ENCODE measurements at places on chromosomes 13 and 19.

- no peak for DNase-seq
Observed at GRCh38 chr13:105207572-105208293, 1327.7 kb downstream of the EFNB2 start.

DNA sequence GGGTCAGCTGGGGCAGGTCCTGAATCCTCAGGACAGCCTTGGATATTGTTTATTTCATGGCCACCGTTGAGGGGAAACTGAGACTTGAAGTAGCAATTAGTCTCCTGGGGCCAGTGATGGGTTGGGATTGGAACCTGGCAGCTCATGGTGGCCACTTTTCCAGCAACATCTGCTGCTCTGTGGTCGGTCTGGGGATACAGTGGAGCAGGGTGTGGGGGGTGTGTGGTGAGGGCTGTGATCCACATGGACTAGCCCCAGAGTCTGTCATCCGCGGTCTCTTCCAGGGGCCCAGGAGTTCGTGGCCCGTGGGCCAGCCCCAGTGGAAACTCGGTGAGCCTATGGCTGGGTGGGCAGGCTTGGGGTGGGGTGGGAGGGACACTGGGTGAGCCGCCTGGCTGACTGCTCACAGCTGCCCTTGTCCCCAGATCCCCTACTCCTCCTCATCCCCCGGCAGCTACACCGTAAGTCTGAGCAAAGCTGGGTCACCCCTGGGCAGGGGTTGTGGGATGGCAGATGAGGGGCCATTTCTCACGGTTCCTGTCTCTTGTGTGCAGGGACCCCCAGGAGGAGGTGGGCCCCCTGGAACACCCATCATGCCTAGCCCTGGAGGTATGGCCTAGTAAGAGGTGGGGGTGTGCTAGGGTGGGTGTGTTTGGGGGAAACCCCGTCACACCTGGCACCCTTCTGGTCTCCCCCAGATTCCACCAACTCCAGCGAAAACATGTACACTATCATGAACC lies 5.5 kb downstream of the ISYNA1 start:
- DNase-seq, result no peak

- no peak for DNase-seq
Observed at GRCh38 chr13:76707360-76707759, 178.8 kb downstream of the KCTD12 start.

GRCh38 chr19:5593343-5594255 lies 25.8 kb upstream of the TINCR start:
- DNase-seq, result no peak

DNA sequence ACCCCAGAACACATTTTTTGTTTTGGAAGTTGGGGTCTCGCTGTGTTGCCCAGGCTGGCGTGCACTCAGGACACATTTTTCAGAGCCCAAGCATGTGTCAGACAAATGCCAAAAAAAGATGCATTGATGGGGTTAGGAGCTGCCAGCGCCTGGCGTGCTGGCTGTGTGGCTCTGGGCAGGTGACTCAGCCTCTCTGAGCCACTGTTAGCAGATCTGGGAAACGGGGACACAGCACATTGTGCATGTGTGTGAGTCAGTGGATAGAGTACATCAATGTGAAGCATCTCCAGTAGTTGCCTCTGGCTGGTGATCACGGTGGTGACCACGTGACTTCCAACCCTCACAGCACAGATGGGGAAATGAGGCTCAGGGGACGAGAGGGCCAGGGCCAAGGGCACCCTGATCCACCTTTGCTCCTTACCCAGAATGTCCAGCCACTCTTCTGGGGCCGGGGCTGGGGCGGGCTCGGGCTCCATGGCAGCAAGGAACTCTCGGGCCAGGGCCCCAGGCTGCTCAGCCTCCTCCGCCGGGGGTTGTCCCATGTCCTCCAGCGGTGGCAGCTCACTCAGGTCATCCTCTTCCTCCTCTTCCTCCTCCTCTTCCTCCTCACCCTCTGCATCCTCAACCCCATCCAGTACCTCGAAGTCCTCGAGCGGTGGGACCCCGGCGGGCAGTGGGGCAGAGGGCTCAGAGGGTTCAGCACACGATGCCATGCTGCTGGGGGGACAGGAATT lies 1.9 kb downstream of the FKBP8 start:
- no peak for DNase-seq

GRCh38 chr13:45575830-45576180 lies 39.7 kb downstream of the ERICH6B start:
- DNase-seq, result no peak

GRCh38 chr13:102915393-102915930 lies 69.6 kb downstream of the ERCC5 start:
- no peak for DNase-seq

GRCh38 chr13:74134777-74135325 lies 647 bp upstream of the KLF12 start:
- DNase-seq, result peak; percentile 55

GRCh38 chr19:7637374-7638256 lies 705 bp downstream of the STXBP2 start:
- no peak for DNase-seq

DNA sequence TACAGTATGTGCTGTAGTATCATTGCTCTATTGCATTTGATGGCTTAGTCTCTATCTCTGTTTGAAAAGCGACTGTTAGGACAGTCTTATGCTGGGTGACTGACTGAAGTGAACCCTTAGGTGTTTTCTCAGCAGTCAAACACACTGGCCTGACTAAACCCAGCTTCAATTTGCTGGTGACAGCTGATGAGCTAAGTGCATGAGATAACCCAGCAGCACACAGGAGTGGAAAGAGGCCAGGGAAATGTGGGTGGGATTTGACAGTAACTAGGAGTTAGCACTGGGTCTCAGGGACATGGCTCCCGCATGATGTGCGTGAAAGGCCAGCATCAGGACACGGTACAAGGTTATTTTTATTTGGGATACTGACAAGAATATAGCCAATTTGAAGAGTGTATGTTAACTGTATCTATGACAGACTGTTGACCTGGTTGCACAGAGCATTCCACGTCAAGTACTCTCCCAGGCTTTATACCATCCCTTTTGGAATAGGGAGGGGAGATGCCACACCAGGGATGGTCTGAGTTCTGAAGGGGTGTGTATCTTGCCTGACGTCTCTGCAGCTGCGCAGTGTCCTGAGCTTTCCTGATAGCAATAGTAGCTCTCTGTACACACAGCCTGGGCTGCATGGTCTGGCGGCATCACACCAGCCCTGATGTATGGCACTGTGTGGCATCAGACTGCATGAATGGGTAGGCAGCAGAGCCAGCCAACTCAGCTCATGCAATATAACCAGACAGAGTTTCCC lies 144.8 kb downstream of the FLT1 start:
- no peak for DNase-seq

DNA sequence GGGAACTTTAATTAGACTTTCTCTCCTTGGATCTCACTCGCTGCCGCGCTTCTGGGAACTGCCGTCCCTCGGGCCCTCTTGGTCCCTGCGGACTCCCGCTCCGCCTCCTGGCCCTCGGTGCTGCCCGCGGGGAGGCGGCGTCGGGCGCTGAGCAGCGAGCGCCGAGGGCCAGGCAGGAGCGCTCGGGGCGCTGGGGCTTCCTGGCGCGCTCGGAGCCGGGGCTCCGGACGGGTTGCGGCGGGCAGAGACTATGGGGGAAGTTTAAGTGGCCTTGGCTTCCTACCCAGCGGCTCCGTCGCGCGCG lies 704 bp downstream of the CHST8 start:
- peak; percentile 39 for DNase-seq

DNA sequence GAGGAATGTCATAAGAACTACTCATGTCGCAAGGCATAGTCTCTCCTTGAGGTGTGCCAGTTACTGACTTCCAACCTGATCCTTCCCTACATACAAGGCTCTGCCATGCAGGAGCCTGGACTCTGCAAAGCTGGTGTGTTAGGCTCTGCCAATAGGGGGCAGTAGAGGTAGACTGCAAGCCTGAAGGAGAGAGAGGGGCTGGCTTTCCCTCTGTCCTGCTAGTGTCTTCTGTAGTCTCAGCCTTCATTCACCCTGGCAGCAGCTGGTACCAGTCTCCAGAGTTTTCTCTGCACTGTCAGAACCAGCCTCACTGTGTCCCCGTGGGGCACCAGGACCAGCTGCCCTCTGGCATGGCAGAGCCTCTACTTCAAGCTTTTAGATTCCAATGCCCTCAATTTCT lies 14.5 kb downstream of the SHISA2 start:
- DNase-seq, result no peak

GRCh38 chr19:41376241-41376997 lies at the start of gene TMEM91:
TSS of gene TMEM91 (plus strand) at chr19:41376533. CDS start at chr19:41378310, 1,777 bp downstream.
- DNase-seq, result no peak

DNA sequence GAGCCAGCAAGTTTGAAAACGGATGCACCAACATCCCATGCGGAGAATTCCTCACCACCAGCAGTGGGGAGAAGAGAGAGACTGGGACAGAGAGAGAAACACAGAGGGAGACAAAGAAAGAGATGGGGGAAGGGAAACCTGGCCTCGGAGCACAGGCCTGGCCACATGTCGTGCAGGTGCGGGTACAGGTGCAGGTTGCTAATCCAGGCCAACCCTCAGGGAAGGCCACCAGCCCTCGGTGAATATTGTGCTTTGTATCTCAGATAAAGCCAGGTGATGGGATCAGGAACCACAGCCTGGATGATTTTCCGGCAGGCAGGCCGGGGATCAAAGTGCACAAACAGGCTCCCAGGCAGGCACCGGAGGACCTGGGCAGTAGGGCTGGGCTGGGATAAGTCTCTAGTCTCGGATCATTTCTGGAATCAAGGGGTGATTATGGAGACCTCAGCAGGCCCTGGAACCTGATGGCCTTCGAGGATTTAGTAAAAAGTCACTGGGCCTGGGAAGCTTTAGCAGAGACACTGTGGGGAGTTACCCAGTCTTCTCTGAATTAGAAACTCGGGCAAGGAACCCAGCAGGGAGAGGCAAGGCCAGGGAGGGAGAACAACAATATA lies 3.7 kb downstream of the GAS6 start:
- DNase-seq, result no peak

DNA sequence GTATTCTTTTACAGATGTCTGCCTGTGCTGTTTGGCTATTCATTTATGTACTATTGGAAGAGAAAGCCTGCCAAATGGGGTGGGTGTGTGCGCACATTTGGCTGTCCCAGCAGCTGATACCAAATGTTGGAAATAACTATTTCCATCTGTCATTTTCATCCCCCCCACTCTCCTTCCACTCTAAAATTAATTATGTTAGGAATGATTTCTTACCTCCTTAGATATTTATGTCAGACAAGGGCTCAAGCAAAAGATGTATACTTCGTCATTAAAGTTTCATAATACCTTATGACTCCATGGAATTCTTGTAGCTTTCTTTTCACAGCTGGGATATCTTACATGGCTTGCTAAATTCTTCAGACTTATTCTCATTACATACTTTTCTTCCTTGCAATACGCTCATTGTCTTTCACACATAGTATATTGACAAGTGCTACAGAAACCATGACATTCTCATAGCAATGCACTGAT lies 18.6 kb downstream of the ITM2B start:
- no peak for DNase-seq

- DNase-seq, result no peak
Observed at GRCh38 chr19:2538096-2538757, 62.3 kb downstream of the GADD45B start.

- DNase-seq, result no peak
Observed at GRCh38 chr19:18645035-18645511, 8.2 kb downstream of the KLHL26 start.

- peak; percentile 93 for DNase-seq
Observed at GRCh38 chr19:50330365-50331078, 1.3 kb upstream of the KCNC3 start.

GRCh38 chr19:21269813-21270212 lies 59.4 kb downstream of the ZNF708 start:
- DNase-seq, result no peak

GRCh38 chr19:7507884-7508283 lies 8.0 kb upstream of the ZNF358 start:
- no peak for DNase-seq

- peak; percentile 36 for DNase-seq
Observed at GRCh38 chr13:80873589-80873988, 532.7 kb upstream of the SPRY2 start.

DNA sequence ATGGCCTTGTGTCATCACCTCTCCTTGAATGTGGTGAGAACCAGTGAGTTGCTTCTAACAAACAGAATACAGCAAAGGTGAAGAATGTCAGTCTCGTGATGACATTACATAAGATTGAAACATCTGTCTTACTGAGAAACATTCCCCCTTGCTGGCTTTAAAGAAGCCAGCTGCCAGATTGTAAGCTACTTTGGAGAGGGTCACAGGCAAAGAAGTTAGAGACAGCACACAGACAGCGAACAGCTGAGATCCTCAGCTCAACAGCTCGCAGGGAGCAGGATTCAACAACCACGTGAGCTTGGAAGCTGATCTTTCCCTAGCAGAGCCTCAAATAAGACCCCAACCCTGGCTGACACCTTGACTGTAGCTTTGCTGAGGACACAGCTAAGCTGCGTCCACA lies 367.9 kb downstream of the LIG4 start:
- no peak for DNase-seq

DNA sequence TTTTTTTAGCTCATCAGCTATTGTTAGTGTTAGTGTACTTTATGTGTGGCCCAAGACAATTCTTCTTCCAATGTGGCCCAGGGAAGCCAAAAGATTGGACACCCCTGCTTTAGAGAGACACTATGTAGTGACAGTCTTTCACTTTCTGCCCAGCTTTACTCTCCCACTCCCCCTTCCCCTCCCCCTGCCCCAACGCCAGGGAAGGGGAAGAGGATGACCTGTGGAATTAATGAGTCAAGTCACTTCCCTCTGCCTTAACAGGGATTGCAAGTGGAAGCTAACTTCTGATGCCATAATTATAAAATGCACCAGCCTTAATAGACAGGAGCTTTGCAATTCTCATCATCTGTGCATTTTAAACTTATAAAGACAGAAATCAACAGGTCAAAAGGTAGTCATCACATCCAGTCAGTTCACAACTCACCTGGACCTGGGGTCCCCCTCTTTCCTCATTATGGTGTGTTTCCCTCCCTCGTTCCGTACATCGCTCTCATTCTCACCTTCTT lies 1.6 kb downstream of the ZNF415 start:
- DNase-seq, result no peak

DNA sequence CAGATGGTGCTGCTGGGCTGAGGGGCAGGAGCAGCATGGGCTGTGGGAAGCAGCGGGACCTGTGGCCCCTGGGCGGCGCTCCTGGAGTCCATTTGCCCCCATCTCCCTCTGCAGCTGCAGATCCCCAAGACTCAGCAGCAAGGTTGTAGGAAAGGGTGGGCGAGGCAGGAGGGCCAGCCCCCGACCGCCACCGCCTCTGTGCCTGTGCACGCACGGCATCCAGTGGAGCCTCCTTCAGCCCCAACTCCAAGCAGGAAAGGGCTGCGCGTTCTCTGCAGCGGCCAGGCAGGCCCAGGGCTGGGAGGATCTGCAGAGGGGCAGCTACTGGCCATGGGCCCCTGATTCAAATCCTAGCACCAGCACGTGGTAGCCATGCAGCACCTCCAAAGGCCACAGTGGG lies 20.8 kb downstream of the DPF1 start:
- no peak for DNase-seq

DNA sequence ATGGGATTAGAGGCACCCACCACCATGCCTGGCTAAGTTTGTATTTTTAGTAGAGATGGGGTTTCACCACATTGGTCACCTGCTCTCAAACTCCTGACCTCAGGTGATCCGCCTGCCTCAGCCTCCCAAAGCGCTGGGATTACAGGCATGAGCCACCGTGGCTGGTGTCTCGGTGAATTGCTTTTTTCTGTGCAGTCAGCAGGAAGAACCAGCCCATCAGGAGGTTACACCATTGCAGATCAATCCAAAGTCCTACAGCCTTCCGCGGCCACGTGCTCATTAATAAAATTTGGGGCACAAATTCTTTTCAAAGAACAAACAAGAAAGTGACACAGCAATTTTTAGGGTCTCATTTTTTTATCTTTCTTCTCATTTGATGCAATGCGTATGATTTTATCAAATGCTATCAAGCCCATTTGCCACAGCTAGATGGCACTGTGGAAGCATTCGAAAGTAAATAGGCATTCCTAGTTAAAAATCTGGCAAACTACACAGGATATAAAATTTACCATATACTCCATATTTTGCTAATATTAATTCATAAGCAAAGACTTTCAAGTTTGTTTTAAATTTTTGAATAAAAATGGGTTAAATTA lies 54.4 kb upstream of the ZNF835 start:
- DNase-seq, result no peak

Data from GM13977 (cell line).